ENCODE measurements at places on chromosomes 2 and 18.

DNA sequence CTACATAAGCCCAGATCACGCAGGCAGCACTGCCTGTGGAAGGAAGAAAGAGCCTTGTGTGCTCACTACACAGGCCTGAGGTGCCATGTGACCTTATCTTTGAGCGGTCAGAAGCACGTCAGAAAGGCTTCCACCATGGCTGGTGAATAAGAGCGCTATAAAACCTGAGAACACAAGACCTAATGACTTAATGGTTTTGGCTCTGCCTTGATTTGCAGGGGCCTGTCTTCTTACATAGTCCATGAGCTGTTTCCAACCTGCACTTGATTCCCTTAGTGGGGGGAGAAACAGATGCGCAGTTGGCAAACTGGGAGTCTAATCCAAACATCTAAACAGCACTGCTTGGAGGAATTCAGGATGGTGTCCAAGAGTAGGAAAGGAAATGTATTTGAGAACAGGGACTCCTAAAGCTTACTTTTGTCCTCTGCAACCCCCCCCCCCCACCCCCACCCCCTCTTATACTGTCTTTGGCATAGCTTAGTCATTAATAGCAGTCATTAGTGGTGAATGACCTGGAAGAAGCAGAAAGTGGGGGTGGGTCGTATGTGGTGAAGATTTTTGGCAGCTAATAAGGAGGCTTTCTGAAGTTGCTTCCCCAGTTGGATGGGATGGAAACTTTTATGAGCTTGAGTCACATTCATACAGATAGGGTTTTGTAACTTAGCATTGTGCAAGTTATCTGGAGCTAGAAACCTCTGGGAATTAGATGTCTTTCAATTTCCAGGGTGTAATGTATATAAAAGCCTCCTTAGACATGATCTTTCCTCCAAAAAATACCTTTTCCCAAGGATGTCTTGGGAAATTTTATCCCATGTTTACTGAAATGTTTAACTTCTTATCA is 454.1 kb downstream of the MEIS1 start:
- no peak for ATAC-seq

GRCh38 chr18:77084688-77085035 is 47.9 kb downstream of the MBP start:
- ATAC-seq = no peak

DNA sequence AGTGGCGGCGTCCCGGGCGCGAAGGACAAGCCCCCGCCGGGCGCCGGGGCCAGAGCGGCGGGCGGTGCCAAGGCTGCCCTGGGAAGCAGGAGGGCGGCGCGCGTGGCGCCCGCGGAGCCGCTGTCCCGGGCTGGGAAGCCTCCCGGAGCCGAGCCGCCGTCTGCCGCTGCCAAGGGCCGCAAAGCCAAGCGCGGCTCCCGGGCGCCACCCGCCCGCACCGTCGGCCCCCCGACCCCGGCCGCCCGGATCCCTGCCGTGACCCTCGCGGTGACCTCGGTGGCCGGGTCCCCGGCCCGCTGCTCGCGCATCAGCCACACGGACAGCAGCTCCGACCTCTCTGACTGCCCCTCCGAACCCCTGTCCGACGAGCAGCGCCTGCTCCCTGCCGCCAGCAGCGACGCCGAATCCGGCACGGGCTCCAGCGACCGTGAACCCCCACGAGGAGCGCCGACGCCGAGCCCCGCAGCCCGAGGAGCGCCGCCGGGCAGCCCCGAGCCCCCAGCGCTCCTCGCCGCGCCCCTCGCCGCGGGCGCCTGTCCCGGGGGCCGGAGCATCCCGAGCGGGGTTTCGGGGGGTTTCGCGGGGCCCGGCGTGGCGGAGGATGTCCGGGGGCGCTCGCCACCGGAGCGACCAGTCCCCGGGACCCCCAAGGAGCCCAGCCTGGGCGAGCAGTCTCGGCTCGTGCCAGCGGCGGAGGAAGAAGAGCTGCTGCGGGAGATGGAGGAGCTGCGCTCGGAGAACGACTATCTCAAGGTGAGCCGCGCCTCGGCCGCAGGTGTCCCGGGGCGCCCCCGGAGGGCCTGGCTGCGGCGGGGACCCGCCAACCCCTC is 820 bp downstream of the MTCL1 start:
- no peak for ATAC-seq

DNA sequence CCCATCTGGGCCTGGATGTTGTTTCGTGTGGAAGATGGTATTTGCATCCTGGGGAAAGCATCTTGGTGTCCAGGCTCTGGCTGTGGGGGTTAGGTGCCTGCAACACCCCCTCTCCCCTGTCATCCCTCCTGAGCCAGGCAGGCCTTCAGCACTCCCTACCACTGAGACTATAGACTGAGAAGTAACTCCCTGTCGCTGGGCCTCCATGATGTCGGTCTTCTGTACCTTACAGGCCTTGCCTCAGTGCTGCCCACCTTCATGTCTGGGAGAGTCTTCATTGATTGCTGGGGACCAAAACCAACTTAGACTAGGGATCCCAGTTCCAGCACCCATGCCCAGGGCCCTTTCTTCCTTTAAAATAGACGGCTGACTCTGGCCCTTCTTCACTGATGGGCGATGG is 33.1 kb upstream of the DNMT3A start:
- ATAC-seq = no peak

DNA sequence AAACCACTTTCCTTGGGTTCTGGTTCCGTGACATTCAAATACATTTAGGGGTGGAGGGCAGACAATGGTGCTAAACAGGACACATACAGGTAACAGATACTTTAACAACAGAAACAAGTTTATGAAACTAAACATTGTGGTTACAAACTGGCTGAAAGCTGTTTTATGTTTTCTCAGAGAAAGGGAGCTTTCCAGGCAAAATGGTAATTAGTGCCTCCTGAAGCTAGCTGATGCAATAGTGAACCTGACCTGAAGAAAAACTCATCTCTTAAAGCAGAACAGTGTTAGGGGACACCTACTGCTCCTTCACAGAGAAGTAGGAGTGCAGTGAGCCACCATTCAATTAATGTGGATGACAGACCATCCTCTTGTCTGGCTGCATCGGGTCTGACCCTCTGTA is 138.9 kb downstream of the CCDC148 start:
- no peak for ATAC-seq

GRCh38 chr18:9732031-9732430 is 23.9 kb downstream of the RAB31 start:
- no peak for ATAC-seq

- ATAC-seq = no peak
These were observed 76.2 kb downstream of the MOGAT1 start for GRCh38 chr2:222747526-222748160.

DNA sequence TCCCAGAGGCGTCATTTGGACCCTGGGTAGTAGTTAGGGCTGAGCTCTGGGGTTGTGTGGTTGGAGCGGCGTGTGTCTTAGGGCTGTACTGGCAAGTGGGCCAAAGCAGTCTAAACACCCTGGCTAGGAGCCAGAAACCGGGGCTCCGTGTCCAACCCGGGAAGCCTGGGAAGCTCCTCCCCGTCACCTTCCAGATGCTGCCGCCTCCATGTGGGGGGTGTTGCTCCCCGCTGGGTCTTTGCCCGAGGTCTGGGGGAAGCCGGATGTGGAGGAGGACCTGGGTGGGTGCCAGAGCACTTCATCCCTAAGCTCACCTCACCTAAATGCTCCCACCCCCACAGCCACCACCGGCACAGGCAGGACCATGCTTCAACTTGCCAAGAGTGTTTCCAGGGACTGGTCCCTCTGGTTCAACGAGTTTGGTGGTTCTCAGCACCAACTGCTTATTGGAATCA is 25.4 kb downstream of the TET3 start:
- peak; percentile 97 for ATAC-seq

- ATAC-seq = no peak
These were observed 192.4 kb downstream of the AFF3 start for GRCh38 chr2:99949963-99950362.

DNA sequence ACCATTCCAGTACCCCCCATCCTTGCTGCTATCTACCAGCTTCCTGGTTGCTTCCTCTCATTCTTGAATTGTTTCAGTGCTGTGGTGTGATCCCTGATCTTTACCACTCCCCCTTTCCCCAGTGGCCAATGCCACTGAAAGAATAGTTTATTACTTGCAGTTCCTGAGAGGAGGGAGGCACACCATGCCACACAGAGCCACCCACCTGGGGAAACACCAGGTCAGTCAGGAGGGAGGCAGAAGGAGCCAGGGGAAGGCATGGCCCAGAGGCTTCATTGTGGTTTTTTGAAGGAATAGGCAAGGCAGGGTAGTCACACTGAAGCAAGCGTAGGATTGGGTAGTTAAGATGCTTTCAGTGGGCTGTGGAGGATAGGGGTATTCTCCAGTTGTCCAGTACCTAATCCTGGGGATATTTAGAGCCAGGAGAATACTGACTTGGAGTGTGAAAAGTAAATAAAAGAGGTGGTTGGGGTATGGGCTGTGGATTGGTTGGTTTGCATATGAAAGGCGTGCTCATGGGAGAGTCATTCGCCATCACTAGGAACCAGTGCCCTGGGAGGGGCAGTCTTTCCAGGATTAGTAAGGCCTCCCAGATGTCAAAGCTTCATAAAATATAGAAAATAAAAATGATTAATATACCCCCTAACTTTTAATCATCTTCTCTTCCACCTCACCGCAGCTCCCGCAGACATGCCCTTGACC is 6.7 kb upstream of the TMEM177 start:
- no peak for ATAC-seq

DNA sequence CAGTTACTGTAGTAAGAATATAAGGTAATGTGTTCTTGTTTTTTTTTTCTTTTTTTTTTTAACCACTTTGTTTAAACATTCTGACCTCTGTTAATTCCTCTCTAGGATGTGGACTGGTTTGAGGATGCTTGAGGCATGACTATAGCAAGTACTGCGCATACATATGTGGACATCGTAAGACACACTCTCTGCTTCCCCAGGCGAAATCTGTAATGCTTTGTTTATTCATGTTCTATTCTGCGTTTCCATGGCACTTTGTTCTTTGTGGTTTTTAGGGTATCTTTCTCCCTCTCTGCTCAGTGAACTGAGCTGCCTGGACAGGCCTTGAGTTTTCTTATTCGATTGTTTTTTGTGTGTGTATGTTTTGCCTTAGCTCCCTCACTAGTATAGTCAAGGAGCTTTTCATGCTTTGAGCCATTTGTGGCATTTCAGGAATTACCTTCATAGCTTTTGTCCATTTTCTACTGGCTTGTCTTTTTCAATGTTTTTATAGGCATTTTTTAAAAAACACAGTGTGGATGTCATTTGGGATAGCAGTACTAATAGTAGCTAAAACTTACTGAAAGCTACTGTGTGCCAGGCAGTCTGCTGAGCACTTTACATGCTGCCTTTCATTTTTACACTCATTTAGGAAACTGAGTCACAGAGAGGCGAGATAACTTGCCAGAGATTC is 1.9 kb upstream of the SH3BP4 start:
- peak; percentile 28 for ATAC-seq

GRCh38 chr2:30447149-30448045 is at the start of gene LCLAT1:
Gene LCLAT1 (plus strand): TSS chr2:30447246. CDS start chr2:30525591, 78,345 bp downstream.
- ATAC-seq = peak; percentile 86

- ATAC-seq = no peak
These were observed 151.4 kb downstream of the LDLRAD4 start for GRCh38 chr18:13369756-13370510.

GRCh38 chr2:18245375-18245774 is 315.1 kb downstream of the RDH14 start:
- ATAC-seq = no peak

- no peak for ATAC-seq
These were observed 4.4 kb downstream of the ANKRD12 start for GRCh38 chr18:9140984-9141383.

GRCh38 chr18:41618147-41618546 is 336.9 kb upstream of the PIK3C3 start:
- no peak for ATAC-seq

GRCh38 chr2:112074506-112074905 is 19.4 kb downstream of the TMEM87B start:
- ATAC-seq = no peak

DNA sequence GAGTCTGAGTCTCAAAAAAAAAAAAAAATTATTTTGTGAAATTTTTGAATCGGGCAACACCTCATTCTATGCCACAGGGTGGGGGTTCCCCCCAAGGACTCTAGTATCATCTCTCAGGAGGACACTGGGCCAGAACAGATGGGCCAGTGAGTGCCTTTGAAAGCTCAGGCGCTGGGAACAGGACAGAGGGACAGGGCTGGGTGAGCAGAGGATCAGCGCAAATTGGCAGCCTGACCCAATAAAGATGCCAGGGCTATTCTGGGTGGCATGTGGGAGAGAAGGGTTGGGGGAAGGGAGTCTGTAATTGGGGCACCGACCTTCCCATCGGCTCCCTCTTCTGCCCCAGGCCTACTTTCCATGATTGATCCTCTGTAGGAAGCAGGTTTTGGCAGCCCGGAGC is 44.0 kb downstream of the KIF3C start:
- ATAC-seq = no peak

GRCh38 chr18:42184685-42185477 is 229.8 kb downstream of the PIK3C3 start:
- no peak for ATAC-seq

- no peak for ATAC-seq
These were observed 9.3 kb downstream of the IL1F10 start for GRCh38 chr2:113076954-113077669.

- ATAC-seq = peak; percentile 11
These were observed 124.7 kb downstream of the HDAC4 start for GRCh38 chr2:239275847-239276831.

DNA sequence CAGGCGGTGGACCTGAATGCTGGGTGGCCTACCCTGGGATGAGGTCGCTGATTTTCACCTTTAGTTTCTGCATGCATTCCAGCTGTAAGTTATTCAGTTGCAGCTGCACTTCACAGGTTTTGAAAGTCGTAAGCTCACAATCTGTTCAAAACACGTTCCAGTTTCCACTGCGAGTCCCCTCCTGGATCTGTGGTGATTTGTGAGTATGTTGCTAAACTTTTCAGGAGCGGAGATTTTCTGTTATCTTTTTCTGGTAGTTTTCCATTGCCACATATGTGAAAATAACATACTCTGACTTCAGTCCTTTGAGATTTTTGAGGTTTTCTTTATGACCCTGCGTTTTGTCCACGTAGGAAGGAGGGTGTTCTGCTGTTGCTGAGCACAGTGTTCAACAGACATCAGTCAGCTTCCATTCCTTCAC is 102.1 kb downstream of the SNTG2 start:
- ATAC-seq = no peak

- ATAC-seq = no peak
These were observed 199.2 kb upstream of the COPS8 start for GRCh38 chr2:236886456-236886855.

Measured in esophagus mucosa (tissue), 1 donor.